ENCODE measurements at places on chromosomes 16 and 17.
A peak's percentile ranks its signal among the peaks of the same experiment; 100 is the strongest.

DNA sequence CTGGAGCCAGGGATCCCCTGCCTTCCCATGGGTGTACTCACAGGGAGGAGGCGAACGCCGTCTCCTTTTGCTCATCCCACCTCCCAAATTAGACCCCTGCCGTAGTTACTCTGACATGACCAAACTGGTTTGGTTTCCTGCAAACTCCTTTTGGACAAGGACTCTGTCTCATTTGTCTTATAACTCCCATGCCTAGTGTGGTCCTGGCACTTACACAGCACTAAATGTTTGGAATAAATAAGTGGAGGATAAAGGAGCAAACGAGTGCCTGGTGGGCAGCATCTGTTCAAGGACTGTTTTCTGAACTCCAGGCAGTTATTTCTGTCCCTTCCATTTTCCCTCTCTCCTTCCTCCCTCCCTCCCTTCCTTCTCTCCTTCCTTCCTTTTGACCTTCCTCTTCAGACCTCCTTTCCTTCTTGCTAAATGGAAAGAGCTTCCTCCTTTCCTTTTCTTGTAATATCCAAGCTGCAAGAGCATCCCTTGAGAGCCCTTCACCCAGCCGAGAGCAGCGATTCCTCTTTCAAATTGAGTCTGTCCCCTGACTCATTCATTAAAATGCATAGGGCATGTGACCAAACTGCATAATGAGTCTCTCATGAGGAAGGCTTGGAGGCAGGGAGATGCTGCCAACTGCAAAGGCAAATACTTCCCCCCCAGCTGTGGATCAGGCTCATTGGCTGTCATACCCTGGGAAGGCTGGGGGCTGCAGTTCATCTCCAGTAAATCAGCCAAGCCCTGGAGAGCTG is 36.8 kb downstream of the CHD9 start:
- peak; percentile 77 for DNase-seq

- no peak for DNase-seq
Measured at GRCh38 chr17:69093279-69093789, 32.6 kb upstream of the ABCA9 start.

- DNase-seq: peak; percentile 52
Measured at GRCh38 chr17:42422958-42423712, at the start of gene CAVIN1. TSS of gene CAVIN1 (minus strand) at chr17:42423256. CDS start at chr17:42423097, 159 bp downstream.

DNA sequence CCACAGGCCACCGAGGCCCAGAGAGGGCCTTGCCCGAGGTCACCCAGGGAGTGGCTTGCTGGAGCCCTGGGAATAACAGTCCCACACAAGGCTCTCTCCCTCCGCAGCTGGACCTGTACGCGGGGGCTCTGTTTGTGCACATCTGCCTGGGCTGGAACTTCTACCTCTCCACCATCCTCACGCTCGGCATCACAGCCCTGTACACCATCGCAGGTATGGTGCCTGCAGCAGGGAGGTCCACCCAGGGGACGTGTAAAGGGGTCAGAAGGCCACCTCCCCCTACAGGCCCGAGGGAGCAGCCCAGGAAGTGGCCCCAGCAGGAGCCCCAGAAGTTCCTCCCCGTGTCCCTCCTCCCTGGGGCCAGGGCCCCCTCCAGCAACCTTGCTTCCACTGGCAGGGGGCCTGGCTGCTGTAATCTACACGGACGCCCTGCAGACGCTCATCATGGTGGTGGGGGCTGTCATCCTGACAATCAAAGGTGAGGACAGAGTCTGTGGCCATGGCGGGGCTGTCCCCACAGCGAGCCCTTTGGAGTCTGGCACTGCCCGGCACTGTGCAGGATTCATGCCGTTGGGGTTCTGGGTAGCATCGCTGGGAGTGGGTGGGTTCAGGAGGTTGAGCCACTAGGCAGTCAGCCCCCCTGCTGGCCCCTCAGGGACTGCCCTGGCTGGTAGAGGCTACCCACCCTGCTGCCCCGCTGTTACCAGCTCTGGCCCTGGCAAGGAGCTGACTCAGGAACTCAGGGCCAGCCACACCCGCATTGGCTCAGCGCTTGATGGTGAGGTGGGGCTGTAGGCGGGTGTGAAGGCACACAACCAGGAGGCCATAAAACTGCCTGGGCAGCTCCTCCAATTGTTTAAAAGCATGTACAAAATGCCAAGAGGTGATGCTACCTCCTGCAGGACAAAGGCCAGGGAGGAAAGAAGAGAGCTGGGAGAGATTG is 17.3 kb downstream of the SLC5A10 start:
- no peak for DNase-seq

DNA sequence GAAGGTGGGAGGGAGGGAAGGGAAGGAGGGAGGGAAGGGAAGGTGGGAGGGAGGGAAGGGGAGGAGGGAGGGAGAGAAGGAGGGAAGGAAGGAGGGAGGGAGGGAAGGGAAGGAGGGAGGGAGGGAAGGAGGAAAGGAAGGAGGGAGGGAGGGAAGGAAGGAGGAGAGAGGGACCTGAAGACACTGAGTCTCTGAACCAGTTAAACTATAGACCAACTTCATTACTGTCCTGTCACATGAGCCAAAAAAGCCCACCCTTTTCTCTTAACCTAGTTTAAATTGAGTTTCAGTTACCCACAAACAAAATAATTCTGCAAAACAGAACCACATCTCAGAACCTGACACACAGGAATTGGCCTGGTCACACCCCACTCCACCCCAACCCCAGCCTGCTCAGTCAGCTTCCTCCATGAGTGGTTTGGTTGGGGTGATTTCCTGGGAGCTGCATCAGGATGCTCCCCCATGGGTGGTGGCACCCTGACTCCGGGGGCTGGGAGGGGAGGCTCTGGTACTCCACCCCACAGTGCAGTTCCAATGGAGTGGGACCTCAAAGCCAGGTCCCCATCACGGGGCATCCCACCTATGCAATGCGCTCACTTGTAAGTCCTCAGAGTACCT is 4.7 kb upstream of the PRR29 start:
- no peak for DNase-seq

- no peak for DNase-seq
Measured at GRCh38 chr16:4852221-4852872, 5.1 kb downstream of the UBN1 start.

- DNase-seq: no peak
Measured at GRCh38 chr17:39365242-39365641, 36.2 kb downstream of the FBXL20 start.

GRCh38 chr16:48067388-48067787 is 88.4 kb downstream of the ABCC12 start:
- no peak for DNase-seq

DNA sequence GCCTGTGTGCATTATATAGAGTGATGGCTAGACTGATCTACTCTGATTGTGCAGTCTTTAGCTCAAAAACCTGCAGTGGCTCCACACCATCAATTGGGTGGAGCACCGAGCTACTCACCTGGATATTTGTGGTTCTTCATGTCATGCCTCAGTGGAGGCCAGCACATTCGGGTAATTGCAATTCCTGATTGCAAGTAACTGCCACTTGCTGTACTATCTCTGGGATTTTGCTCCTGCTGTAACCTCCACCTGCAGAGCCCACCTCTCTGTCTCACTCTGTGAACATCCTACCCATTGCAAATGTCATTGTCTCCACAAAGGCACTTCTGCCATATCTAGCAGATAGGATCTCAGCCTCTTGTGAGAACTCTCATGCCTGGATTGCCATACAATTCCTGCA is 1.7 kb upstream of the CCL1 start:
- DNase-seq: no peak

- DNase-seq: peak; percentile 52
Measured at GRCh38 chr16:1989209-1990100, at the start of gene SYNGR3. TSS of gene SYNGR3 (plus strand) at chr16:1989970. CDS start at chr16:1990103, 133 bp downstream.

DNA sequence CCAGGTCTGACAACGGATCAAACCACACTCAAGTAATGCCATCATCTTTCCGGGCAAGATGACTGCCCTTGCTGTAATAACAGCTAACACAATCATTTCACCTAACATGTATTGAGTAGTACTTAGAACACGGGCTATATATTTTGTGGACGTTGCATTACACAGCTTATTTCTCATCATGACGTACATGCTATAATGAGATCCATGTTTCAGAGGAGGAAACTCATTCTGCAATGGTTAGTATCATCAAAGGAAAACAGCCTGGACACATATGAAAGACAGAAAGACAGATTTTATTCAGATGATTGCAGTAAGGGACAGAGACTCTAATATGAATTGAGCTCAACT is 446.7 kb downstream of the HS3ST3B1 start:
- DNase-seq: no peak

DNA sequence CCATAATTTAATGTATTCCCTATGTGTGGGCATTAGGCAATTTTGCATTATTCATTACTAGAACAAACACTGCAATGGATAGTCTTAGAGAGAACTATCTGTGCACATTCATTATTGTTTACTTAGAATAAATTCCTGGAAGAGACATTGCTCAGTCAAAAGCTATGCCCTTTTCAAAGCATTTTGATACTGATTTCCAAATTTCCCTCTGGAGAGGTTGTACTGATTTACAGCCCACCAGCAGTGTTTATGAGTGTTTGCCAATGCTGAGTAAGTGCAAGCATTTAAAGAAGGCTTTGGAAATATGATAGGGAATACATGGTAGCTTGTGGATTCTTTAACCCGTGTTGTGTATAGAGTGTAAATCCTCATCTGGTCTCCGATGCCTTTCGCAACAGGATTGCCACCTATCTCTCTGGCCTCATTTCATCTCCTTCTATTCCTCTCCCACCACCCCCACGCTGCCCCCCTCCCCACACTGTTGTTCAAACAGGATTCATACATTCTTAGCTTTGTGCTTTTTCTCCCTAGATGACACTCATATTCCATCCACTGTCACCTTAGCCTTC is 33.4 kb upstream of the MMD start:
- no peak for DNase-seq

GRCh38 chr17:43601280-43602039 is 55.3 kb upstream of the ETV4 start:
- no peak for DNase-seq

- peak; percentile 5 for DNase-seq
Measured at GRCh38 chr16:57600048-57600835, 28.2 kb upstream of the ADGRG1 start.

GRCh38 chr17:42122371-42123303 is at the start of gene HSPB9:
TSS of gene HSPB9 (plus strand) at chr17:42122804. CDS start at chr17:42122851, 47 bp downstream.
- no peak for DNase-seq

DNA sequence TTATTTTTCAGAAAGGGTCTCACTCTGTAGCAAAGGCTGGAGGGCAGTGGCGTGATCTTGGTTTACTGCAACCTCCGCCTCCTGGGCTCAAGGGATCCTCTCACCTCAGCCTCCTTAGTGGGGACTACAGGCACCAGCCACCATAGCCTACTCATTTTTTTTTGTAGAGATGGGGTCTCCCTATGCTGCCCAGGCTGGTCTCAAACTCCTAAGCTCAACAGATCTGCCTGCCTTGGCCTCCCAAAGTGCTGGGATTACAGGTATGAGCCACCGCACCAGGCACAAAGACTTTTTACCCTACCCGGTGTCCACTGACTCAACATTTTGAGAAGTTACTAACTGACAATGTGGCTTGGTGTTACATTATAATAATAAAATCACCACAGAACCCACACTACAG is 7.2 kb downstream of the GRB2 start:
- DNase-seq: no peak

DNA sequence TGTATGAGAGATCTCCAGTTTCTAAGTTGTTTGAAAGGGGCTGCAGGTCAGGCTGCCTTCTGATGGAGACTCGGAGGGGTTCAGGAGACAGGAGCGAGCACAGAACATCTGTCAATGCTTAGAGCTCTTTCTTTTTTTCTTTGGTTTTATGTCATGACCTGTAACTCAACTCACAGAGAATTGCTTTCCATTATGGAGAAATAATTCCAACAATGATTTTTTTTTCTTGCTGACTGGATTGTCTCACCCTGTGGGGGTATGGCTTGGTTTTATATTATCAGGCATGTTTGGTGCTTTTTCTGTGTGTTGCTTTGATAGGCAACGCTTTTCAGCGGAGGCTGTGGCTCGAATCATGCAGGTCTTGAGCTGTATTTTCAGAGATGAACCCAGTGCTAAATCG is 10.7 kb upstream of the KCNJ2 start:
- no peak for DNase-seq

DNA sequence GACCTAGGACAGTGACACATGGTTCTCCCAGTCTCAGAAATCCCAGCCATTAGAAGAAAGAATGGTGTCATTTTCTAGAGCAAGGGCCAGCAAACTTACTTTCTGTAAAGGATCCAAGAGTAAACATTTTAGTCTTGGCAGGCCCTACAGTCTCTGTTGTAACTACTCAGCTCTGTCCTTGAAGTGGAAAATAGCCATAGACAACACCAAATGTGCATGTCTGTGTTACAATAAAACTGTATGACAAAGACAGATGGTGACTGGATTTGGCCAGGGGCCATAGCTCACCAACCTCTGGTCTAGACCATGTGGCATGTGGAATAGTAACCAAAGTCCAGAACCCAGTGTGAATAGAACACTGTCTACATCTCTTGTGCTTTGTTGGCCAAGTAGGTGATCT is 286.5 kb downstream of the HS3ST4 start:
- peak; percentile 2 for DNase-seq

DNA sequence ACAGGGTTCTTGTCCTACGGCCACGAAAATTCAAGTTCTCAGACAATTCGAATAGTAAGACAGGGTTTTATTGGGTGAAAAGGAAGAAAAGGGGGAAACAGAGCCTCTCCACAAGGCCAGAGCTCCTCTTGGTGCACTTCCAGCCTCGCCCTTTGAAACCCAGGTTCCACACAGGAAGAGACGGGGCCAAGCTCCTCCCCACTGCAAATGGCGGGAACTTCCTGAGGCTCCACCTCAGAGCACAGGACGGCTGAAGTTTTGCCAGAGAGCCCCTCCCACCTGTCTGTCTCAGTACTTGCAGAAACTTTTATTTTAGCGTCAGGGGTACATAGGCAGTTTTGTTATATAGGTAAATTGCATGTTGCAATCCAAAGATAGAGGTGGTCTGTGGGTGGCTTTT is 165.7 kb upstream of the CDH8 start:
- no peak for DNase-seq

DNA sequence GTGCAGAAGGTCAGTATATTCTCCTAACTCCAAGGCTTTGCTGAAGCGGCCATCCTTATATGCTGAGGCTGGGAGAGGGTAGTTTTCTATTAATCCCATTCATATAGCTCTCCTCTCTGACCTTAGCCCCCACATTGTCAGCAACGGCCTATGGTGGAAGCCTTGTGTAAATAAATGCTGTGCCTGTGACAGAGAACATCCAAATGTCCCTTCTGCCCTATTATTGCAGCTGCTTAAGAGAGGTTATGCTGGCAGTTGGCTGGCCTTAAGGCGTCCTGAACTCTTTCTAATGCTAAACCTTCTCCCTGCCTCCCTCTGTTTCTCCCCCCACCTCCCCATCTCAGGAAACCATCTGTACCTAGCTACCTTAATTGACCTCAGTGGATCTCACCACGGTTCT is 53.6 kb downstream of the ARHGAP44 start:
- DNase-seq: no peak

GRCh38 chr16:59950431-59950830 is 1216.3 kb upstream of the GOT2 start:
- DNase-seq: no peak

Measured in NCI-H1417 (cell line).